GM23338 (cell line): ENCODE measurements at places on chromosomes 7 and 10. TPM values are rescaled to one million over a fixed set of nuclear protein-coding genes. Genes with fewer than 3 reads are reported as not detected.

The RASSF4 gene
- total RNA-seq: 10.3 and 12.4 TPM in 2 replicates

The GIMAP4 gene
- not detected in 2 replicates for total RNA-seq

The C10orf95 gene
- 0.69 TPM in 1 of 2 replicates, not detected in the other for total RNA-seq

The GRM3 gene
- 1.9 and 3.8 TPM in 2 replicates for total RNA-seq

The ANKRD61 gene
- total RNA-seq: 0.42 and 0.70 TPM in 2 replicates

The ARMS2 gene
- total RNA-seq: not detected in 2 replicates

DNA sequence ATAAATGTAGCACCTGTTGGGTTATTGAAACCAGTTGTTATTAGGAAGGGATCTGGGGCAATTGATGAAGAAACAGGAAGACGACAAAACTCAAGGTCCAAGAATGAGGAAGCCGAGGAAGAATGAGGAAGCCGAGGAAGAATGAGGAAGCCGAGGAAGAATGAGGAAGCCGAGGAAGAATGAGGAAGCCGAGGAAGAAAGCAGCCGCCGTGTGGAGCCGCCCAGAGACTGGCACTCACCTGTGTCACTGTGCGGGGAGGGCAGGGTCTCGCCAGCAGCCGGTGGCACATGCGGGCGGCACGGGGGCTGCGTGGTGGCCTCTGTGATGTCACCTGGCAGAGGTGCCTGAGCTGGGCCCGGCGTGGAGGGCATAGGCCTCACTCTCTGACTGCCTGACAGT, 71.1 kb upstream of the CFAP46 start:
- no peaks in the 10 kb centered on the region for H3K27me3 ChIP-seq
- no peak overlapping the region for H3K27ac ChIP-seq
- no peak overlapping the region for H3K4me3 ChIP-seq
- no peak for DNase-seq

GRCh38 chr10:9853405-9854355, 1164.0 kb upstream of the CELF2 start:
- H3K36me3 ChIP-seq: 0 out of 2 replicates have a peak, but pooled peaks cover 3% of the 10 kb centered on the region
- H3K4me1 ChIP-seq: no peaks in the 10 kb centered on the region
- DNase-seq: no peak
- no peak overlapping the region for H3K4me3 ChIP-seq

DNA sequence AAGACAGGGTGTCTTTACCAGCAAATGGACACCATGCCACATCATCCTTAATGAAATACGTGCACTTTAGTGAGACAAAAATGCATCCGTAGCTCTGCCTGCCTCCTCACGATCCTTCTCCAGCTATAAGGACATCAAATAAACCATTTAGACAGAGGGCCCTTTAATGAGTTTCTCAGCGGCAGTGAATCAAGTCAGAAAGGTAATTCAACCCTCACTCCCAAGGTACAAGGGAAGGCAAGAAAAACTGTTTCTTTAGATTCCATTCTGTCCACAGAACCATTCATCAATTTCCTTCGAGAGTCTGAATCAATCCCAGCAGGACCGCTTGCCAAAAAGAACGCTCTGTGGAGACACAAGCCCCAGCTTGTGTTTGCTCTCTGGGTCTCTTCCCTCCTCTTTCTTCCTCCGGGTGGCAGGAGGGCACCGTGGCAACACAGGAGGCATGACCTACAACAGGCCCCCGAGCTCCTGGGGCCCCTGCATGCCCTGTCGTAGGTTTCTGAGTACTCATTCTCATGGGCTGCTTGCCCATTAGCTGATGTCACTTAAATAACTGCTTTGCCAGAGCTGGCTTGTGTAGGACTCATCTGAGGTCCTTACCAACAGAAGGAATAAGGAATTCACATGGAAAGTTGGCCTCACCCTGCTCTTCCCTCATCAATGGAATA, 297.8 kb upstream of the PRKCQ start:
- no peak overlapping the region for H3K27ac ChIP-seq
- DNase-seq: peak; percentile 55
- no peak overlapping the region for H3K4me3 ChIP-seq
- peaks cover 16% of the 10 kb centered on the region for H3K4me1 ChIP-seq

- H3K27ac ChIP-seq: no peak overlapping the region
- DNase-seq: no peak
- H3K27me3 ChIP-seq: no peaks in the 10 kb centered on the region
- H3K4me1 ChIP-seq: no peaks in the 10 kb centered on the region
Measured at GRCh38 chr7:26646336-26647048, 217.9 kb downstream of the SKAP2 start.

- no peak overlapping the region for H3K4me3 ChIP-seq
- H3K4me1 ChIP-seq: no peaks in the 10 kb centered on the region
- no peak for DNase-seq
Measured at GRCh38 chr7:1987084-1987535, 245.6 kb downstream of the MAD1L1 start.

DNA sequence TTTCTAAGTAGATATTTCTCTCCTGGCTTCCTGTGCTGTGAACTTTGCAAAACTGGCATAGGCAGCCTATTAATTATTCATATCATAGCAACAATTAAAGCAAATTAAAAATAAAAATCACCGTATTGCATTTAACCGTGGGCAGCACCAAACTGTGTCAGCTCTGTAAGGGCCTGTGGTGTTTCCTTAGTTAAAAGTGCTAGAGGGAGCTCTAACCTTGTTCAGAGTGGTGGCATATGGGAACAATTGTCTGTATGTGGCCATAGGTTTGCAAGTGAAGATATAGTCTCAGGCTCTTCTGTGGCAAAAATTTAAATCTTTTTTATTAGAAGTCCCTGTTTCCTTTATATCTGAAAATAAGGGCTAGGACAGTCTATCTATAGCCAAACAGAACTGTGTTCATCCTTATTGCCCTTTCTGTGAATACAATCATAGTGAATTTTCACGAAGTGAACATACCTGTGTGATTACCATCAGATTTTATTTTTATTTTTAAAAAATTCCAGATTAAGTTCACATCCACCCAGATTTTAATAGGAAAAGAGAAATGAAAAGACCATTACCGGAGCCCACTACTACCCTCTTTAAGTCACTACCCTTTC, 92.6 kb downstream of the POLL start:
- H3K4me1 ChIP-seq: peaks cover 12% of the 10 kb centered on the region
- H3K36me3 ChIP-seq: no peaks in the 10 kb centered on the region
- H3K27me3 ChIP-seq: no peaks in the 10 kb centered on the region
- H3K27ac ChIP-seq: no peak overlapping the region
- no peak overlapping the region for H3K4me3 ChIP-seq
- DNase-seq: peak; percentile 61

DNA sequence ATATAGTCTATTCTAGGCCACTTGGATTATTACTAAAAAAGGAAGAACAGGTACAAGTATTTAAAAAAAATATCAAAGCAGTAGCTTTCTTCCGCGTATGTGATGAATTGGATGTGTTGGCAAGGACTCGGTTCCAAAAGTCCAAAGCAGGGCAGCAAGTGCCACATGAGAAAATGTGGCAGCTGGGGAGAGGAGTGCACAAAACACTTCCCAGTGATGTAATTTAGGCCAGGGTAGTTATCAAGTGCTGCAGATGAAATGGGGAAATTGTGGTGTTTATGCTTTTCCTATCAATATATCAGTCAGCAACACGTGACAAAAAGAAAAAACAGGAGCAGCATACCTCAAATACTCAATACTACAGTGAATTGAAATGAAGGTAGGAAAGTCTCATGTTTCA, 7.0 kb downstream of the RHOBTB1 start:
- H3K4me3 ChIP-seq: no peak overlapping the region
- DNase-seq: no peak
- no peak overlapping the region for H3K27ac ChIP-seq
- H3K27me3 ChIP-seq: no peaks in the 10 kb centered on the region

- no peak for DNase-seq
- no peak overlapping the region for H3K4me3 ChIP-seq
- no peaks in the 10 kb centered on the region; the same call in 1 of the 2 replicates for H3K4me1 ChIP-seq
- H3K36me3 ChIP-seq: no peaks in the 10 kb centered on the region
- no peak overlapping the region for H3K27ac ChIP-seq
Measured at GRCh38 chr10:77667426-77668324, 30.1 kb upstream of the KCNMA1 start.

- no peak overlapping the region for H3K27ac ChIP-seq
- H3K36me3 ChIP-seq: no peaks in the 10 kb centered on the region
- H3K4me3 ChIP-seq: no peak overlapping the region
- no peaks in the 10 kb centered on the region for H3K4me1 ChIP-seq
- no peak for DNase-seq
- no peaks in the 10 kb centered on the region for H3K27me3 ChIP-seq
Measured at GRCh38 chr10:131631619-131632018, 269.2 kb upstream of the PPP2R2D start.

DNA sequence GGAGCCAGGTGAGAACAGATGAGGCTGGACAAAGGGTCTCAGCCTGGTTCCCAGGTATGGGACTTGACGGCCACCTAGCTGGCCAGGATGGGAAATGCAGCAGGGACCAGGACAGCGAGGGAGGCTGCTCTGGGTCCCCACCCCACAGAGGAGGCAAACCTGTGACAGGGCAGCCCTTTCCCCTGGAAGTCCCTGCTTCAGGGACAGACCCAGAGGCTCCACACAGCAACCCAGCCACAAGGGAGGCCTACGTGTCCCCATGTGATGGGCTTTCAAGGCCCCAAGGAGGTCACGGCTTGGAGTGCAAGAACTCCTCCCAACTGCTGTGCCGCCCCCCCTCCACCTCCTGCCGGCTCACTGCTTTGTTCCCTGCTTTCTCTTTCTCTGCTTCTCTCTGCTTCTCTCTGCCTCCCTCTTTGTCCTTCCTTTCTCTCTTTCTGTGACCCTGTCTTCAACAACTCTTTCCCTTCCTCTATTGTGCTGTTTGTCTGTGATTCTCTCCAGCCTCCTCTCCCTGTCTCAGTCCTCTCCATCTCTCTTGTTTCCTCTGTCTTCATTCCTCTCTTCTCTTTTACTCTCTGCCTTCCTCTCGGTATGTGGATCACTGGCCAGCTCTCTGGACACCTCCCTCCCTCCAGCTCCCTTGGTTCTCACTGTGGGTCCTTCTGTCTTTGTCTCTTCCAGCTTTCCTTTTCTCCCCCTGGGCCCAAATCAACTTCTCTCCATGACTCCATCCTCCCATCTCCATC, 9.6 kb upstream of the EIF5AL1 start:
- peak; percentile 79 for DNase-seq
- 0 out of 2 replicates have a peak overlapping the region, but pooled peaks have one; percentile 30 for H3K4me3 ChIP-seq
- no peak overlapping the region for H3K27ac ChIP-seq
- H3K4me1 ChIP-seq: no peaks in the 10 kb centered on the region

- no peak overlapping the region for H3K27ac ChIP-seq
- H3K4me3 ChIP-seq: no peak overlapping the region
Measured at GRCh38 chr7:44100458-44101302, 3.5 kb upstream of the AEBP1 start.

DNA sequence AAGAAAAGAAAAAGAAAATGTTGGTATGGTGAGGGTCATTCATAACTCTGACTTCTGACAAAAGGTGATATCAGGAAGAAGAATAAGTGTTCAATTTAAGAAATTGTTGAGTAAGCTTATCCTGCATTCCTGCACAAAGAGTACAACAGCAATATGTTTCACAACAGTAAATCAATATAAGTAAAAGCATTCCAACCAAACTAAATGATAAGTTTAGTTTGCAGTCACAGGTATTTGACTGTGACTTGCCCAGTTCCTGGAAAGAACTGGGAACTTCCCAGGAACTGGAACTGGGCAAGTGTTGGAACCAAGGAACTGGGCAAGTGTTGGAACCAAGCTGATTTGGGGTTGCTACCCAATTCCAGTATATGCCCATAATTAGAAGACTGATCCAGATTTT, 35.0 kb downstream of the NEURL1 start:
- no peak for DNase-seq
- no peak overlapping the region for H3K4me3 ChIP-seq
- no peaks in the 10 kb centered on the region for H3K27me3 ChIP-seq
- no peaks in the 10 kb centered on the region for H3K36me3 ChIP-seq
- H3K4me1 ChIP-seq: no peaks in the 10 kb centered on the region

DNA sequence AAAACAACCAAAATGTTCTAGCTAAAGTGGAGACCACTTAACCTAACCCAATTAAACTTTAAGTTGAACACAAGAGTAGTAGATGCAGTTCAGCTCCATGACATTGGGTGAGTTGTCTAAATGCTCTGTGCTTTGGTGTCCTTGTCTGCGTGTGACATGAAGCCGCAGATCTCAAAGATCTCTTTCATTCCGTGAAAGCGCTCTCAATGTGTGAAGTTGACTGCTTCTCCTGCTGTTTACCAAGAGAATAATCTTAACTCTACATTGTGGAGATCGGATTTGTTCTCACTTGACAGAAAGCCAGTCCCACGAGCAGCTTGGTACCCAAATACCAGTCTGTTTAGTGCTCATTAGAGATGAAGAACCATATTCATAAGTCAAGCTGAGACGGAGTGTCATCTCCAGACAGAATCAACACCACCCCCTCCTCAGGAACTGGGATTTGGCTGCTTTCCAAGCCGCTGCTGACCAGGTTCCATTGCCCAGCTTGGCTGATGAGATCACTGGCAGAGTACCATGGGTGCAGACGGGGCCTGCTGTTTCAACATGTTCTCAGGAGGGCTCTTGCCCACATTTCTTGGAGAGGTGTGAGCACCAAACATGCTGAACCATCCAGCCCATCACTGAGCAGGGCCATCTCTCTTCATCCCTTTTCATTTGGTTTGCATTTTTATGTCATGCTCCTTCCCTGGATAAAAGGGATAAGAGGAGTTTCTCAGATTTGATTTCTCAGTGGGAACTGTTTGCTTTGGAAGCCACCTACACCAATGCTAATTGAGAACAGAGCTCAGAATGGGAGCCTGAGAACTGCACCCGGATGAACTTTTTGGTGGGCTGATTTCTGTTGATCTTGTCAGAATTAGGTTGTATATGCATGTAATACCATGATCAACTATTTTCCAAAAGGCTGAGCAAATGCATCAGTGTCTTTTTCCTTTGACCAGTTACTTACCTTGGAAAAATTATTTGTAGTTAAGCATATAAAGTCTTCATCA, 95.8 kb upstream of the AGBL3 start:
- no peak for DNase-seq
- H3K36me3 ChIP-seq: peaks cover 5% of the 10 kb centered on the region; the same call in 1 of the 2 replicates
- no peak overlapping the region for H3K27ac ChIP-seq
- H3K4me3 ChIP-seq: peak overlapping the region; percentile 51
- H3K27me3 ChIP-seq: no peaks in the 10 kb centered on the region
- peaks cover 13% of the 10 kb centered on the region; the same call in 1 of the 2 replicates for H3K4me1 ChIP-seq

DNA sequence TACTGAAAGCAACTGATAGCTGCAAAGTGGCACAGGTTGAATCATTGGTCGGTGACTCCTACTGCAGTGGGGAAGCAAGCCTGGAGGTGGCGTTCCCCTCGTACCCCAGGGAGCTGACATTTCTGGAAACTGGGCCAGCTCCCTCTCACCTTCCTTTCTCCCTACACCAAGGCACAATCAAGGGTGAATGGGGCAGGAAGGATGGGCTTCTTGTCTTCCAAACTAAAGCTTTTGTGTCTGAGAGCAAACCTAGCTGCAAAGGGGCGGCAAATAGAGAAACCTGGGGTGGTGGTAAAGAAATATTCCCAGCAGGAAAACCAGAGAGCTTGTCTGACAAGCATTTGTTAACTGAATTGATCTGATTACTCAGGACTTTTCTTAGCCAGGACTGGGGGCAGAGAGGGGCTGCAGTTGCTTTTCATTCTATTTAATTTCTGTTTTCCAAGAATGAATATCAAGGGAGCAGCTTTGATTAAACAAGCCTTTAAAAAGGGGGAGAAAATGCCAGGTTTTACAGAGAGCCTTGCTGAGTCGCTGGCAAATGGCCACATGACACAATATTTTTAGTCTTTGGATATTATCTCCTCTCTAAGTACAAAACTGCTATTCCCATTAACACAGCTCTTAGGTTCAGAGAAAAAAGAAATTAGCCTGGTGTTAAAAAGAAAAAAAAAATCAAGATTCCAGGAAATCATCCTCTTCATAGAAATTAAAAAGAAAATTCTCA, 27.8 kb downstream of the CDHR3 start:
- peak overlapping the region; percentile 68 for H3K27ac ChIP-seq
- peaks cover 62% of the 10 kb centered on the region for H3K4me1 ChIP-seq
- no peaks in the 10 kb centered on the region for H3K27me3 ChIP-seq
- DNase-seq: peak; percentile 85
- H3K4me3 ChIP-seq: no peak overlapping the region
- no peaks in the 10 kb centered on the region for H3K36me3 ChIP-seq
